ENCODE measurements at places on chromosomes 12 and 14.

GRCh38 chr12:48671231-48671856, 10.7 kb downstream of the KANSL2 start:
- H3K27ac ChIP-seq, result no peak overlapping the region
- H3K36me3 ChIP-seq, result peaks cover 89% of the 10 kb centered on the region
- peaks cover 24% of the 10 kb centered on the region for H3K4me1 ChIP-seq
- no peak overlapping the region for H3K4me3 ChIP-seq

GRCh38 chr14:105907276-105907675, 380.9 kb downstream of the TMEM121 start:
- no peak for DNase-seq
- H3K36me3 ChIP-seq, result no peaks in the 10 kb centered on the region
- H3K4me3 ChIP-seq, result no peak overlapping the region
- peaks cover 21% of the 10 kb centered on the region for H3K27me3 ChIP-seq
- H3K4me1 ChIP-seq, result no peaks in the 10 kb centered on the region

DNA sequence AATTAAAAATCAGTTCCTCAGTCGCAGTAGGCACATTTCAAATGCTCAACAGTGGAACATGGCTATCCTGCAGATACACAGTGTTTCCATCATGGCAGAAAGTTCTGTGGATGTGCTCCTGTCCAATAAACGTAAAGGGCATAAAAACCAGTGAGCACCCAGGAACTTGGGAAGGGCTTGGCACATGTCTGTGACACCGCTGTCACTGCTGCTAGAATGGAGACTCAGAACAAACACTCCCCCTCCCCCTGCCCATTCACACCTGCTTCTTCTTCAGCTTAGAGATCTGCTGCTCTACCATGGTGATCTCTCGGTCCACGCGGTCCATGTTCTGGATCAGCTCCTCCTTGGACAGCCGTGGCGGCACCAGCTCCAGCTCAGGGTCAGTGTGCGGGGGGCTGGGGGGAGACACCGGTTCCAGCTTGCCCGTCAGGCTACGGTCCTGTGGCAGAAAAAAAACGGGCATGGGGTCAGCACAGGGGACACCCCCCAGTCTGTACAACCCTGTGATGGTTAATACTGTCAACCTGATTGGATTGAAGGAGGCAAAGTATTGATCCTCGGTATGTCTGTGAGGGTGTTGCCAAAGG, 94.6 kb downstream of the NCOR2 start:
- H3K4me3 ChIP-seq, result no peak overlapping the region
- H3K36me3 ChIP-seq, result peaks cover 83% of the 10 kb centered on the region
- no peaks in the 10 kb centered on the region for H3K27me3 ChIP-seq
- peaks cover 36% of the 10 kb centered on the region for H3K4me1 ChIP-seq
- H3K27ac ChIP-seq, result no peak overlapping the region

DNA sequence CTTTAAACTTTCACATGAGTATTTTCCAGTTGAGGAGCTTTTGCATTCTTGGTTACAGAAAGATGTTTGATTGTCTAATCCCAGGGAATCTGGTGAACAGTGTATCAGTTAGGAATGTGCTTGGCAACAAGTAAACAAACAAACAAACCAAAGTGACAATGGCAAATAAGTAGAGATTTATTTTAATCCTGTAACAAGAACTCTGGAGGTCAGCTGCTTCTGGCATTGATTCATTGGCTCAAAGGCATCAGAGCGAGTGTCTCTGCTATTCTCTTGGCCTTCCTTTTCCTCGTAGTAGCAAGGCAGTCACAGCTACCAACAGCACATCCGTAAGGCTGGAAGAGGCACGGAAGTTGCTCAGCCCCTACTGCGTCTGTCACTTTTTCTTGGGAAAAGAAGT, 37.2 kb downstream of the CRADD start:
- peak overlapping the region; percentile 29 for H3K4me3 ChIP-seq
- no peak for DNase-seq
- peaks cover 51% of the 10 kb centered on the region for H3K4me1 ChIP-seq
- peaks cover 7% of the 10 kb centered on the region for H3K36me3 ChIP-seq
- H3K27me3 ChIP-seq, result no peaks in the 10 kb centered on the region

DNA sequence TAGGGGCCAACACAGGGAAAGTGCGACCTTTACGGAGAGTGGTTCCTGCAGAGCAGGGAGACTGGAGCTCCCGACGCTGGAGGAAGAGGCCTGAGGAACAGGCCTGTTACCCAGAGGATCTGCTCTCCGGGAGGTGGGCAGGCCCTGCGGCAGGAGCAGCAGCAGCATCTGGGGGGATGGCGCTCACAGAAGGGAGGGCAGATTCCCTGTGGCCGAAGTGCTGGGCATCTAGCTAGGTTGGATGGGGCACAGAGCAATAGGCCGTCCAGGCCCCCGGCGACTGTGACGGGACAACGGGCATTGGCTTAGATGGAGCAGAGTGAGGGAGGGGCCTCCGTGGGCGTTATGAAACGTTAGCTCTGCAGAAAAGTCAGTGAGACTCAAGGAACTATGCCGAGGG, 135.6 kb downstream of the PIWIL1 start:
- DNase-seq, result no peak
- no peaks in the 10 kb centered on the region for H3K4me1 ChIP-seq
- peaks cover 78% of the 10 kb centered on the region for H3K27me3 ChIP-seq
- no peak overlapping the region for H3K27ac ChIP-seq
- no peak overlapping the region for H3K4me3 ChIP-seq
- H3K36me3 ChIP-seq, result no peaks in the 10 kb centered on the region

DNA sequence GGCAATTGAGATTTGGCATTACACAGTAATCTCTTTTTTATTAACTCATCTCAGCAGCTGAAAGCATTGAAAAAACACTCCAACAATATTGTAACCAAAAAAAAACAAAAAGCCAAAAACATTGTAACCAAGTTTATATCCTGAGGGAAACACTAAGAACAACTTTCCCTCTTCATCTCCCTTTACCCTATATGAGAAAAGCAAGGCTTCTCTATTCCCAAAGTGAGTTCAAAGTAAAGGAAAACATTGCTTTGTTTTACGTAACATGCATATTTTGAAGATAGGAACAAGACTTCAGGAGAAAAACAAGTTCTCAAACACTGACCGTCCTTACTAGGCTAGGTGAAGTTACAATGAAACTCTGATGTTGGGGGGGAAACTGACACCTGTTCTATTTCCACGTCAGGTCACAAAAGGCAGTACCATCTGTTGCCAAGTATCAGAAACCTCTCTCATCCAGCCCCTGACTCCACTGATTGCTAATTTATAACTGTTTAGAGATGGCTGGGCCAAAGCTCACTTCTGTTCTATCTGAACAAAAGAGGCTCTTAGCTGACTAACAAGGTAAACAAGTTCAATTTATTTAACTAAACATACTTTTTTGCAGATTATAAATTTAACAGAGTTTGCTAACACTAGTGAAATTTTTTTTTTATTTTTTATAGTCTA, 67.9 kb upstream of the PLXNC1 start:
- DNase-seq, result no peak
- H3K36me3 ChIP-seq, result no peaks in the 10 kb centered on the region
- no peaks in the 10 kb centered on the region for H3K27me3 ChIP-seq
- H3K27ac ChIP-seq, result no peak overlapping the region
- H3K4me3 ChIP-seq, result no peak overlapping the region

GRCh38 chr14:56799343-56799645, 11.0 kb downstream of the OTX2 start:
- H3K4me1 ChIP-seq, result peaks cover 29% of the 10 kb centered on the region
- no peak overlapping the region for H3K4me3 ChIP-seq
- H3K36me3 ChIP-seq, result no peaks in the 10 kb centered on the region
- no peak for DNase-seq

- peak overlapping the region; percentile 73 for H3K4me3 ChIP-seq
- H3K27me3 ChIP-seq, result peaks cover 18% of the 10 kb centered on the region
- DNase-seq, result no peak
- H3K36me3 ChIP-seq, result no peaks in the 10 kb centered on the region
- H3K27ac ChIP-seq, result peak overlapping the region; percentile 91
Measured at GRCh38 chr14:90332271-90332584, 487 bp upstream of the NRDE2 start.

All from left ventricle myocardium inferior (tissue), 1 donor.